Stomach (tissue), 19 donors: ENCODE measurements at places on chromosomes 3 and 15. TPM values are rescaled to one million over a fixed set of nuclear protein-coding genes. Genes with fewer than 3 reads are reported as not detected.

GRCh38 chr3:58231666-58232065 lies 5.9 kb upstream of the ABHD6 start:
- no peak for DNase-seq

GRCh38 chr15:35530698-35531097 lies 15.3 kb downstream of the DPH6 start:
- no peak for DNase-seq

DNA sequence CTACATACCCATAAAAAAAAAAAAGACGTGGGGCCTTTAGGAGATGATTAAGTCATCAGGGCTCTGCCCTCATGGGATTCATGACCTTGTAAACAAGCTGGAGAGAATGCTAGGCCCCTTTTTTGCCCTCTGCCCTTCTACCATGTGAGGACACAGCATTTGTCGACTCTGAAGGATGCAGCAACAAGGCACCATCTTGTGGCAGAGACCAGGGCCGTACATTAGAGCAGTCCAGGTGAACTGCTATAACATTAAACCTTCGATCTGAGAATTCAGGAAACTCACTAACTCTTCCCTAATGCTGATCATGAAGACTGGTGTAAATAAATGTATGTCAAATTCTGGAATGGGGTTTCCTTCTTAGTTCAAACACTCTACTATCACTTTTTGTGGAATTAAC lies 30.7 kb upstream of the SIAH2 start:
- DNase-seq: no peak

DNA sequence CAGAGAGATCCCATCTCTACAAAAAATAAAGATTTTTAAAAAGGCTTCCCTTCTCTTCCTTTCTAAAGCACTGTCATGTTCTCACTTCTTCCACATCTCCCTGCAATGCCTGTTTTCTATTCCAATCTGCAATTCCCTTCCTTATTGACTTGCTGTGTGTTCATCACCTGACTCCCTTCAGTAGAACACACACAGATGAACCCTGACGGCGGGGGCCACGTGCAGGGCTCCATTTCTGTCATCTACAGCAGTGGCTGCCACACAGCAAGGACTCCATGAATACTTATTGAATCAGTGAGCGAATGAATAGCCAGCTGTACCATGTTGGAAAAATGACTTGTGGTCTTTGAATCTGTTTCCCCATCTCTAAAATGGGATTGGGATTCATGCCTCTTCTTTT lies 26.1 kb downstream of the BHLHE40 start:
- no peak for DNase-seq

- DNase-seq: peak; percentile 89
These were observed 29.4 kb downstream of the LYSMD4 start for GRCh38 chr15:99703603-99704443.

DNA sequence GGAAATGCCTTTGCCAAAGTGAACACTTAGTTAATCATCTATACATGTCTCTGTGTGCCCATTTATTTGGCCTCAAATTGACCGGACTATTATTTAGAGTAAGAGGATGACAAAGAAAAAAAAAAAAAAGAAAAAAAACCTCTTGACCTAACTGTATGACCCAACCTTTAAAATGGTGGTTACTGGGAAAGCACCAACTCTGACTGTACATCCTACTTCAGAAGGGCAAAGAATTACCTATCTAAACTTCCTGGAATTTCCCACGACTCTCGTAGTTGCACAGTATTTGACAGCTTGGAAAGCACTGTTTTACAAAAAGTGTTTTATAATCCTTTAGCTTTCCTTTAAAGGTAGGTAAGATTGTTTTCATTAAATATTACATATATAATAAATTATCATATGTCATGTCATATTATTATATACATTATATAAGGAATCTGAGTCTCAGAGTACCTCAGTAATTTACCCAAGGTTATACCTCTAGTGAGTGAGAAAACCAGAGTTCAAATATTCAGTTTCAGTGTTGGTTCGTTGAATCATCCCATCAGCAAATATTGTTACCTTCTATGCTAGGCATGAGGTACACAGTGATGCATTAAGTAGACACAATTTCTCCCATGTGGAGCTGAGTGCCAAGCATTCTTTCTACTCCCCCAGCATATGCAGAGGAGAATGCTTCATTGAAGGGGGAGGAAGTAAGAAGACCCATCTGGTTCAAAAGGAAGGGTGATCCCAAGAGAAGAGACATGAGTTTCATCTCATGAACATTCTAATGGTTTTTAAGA lies 5.0 kb downstream of the BCL2A1 start:
- no peak for DNase-seq

GRCh38 chr3:94615275-94616065 lies 552.6 kb downstream of the NSUN3 start:
- DNase-seq: no peak

DNA sequence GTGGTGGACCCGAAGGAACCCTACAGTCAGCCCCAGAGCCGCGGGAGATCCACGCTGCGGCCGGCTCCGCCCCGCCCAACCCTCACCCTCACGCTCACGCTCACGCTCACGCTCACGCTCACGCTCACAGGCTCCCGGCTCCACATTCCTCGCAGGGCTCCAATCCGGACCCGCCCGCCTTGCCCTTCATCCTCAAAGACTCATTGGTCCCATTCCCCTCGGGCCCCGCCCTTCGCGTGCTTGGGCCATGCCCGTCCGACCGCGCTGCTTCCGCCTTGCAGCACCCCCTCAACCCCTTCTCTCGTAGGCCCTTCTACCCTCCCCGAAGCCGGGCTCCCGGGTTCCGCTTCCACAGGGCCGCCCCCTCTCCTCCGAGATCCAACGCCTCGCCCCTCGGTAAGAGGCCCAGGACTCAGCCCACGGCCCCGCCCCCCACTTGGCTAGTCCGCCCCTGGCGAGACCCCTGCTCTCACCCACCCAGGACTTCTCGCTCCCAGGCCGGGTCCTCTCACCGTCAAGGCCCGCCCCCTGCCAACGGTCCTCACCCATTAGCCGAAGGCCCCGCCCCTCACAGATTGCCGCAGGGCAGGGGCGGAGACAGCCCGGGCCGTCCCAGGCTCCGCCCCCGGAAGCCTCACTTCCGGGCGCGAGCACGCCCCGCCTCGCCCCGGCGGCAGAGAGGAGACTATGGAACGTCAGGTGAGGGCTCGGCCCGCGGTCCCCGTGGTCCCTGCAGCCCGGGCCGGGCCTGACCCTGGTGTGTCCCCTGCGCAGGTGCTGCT lies at the start of gene APEH:
Gene APEH (plus strand): TSS at position 637 of the 782 bp plus-strand sequence. CDS start 51 bp downstream, at position 688.
- peak; percentile 98 for DNase-seq

DNA sequence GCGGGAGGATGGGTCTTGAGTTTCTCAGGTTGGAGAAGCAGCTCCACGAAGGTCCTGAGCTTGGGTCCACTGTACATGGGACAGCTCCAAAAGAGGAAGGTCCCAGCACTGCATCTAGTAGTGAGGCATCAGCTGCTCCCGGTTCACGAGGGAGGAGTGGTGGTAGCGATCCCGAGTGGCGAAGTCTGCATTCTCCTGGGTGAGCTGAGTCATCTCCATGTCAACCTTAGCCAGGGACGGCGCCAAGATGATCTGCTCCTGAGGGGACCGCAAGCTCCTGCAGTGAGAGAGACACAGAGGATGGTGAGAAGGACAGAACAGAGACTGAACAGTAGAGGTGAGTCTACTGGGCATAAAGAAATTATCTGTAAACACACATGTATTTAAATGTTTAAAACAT lies 28.0 kb upstream of the HEG1 start:
- no peak for DNase-seq

PDIA3 gene
- 112 TPM for polyA plus RNA-seq

NT5DC2 gene
- polyA plus RNA-seq: 27.7 TPM

DUOXA1 gene
- polyA plus RNA-seq: 27.1 TPM

GOLGA8T gene
- polyA plus RNA-seq: not detected
